ENCODE measurements at places on chromosomes 1 and 21. TPM values are rescaled to one million over a fixed set of nuclear protein-coding genes. Genes with fewer than 3 reads are reported as not detected.

FOXE3 gene
- not detected for total RNA-seq

- H3K36me3 ChIP-seq = peaks cover 17% of the 10 kb centered on the region
- peaks cover 7% of the 10 kb centered on the region for H3K4me1 ChIP-seq
- H3K27ac ChIP-seq = peak overlapping the region; percentile 99
- H3K27me3 ChIP-seq = no peaks in the 10 kb centered on the region
- peak overlapping the region; percentile 96 for H3K4me3 ChIP-seq
These were observed 625 bp upstream of the DARS2 start for GRCh38 chr1:173823781-173824314.

GRCh38 chr1:59570524-59570923, 244.2 kb upstream of the HOOK1 start:
- no peak overlapping the region for H3K27ac ChIP-seq
- DNase-seq = no peak
- H3K4me3 ChIP-seq = no peak overlapping the region
- H3K27me3 ChIP-seq = no peaks in the 10 kb centered on the region

RGS13 gene
- not detected for total RNA-seq

HSD3B2 gene
- not detected for total RNA-seq

KIF17 gene
- 13.3 TPM for total RNA-seq

LMX1A gene
- total RNA-seq = not detected

- no peak overlapping the region for H3K4me3 ChIP-seq
- H3K27me3 ChIP-seq = no peaks in the 10 kb centered on the region
These were observed 22.9 kb downstream of the ADAM30 start for GRCh38 chr1:119873135-119874015.
